A549 (cell line): ENCODE measurements at places on chromosomes 5 and 9. TPM values are rescaled to one million over a fixed set of nuclear protein-coding genes. Genes with fewer than 3 reads are reported as not detected.

The RABL6 gene
- 70.3 to 72.2 TPM (median 71.4 TPM) in 3 replicates for polyA plus RNA-seq

The FER gene
- polyA plus RNA-seq = 3.3 to 3.8 TPM (median 3.6 TPM) in 3 replicates

The PCDHA1 gene
- polyA plus RNA-seq = 0.12 to 0.18 TPM (median 0.13 TPM) in 3 replicates

The DOCK8 gene
- 0.18 to 0.54 TPM (median 0.27 TPM) in 3 replicates for polyA plus RNA-seq

The PCDHGA7 gene
- 0.70 to 0.84 TPM (median 0.76 TPM) in 3 replicates for polyA plus RNA-seq
